ENCODE measurements at places on chromosomes 1 and 21.
A peak's percentile ranks its signal among the peaks of the same experiment; 100 is the strongest.

DNA sequence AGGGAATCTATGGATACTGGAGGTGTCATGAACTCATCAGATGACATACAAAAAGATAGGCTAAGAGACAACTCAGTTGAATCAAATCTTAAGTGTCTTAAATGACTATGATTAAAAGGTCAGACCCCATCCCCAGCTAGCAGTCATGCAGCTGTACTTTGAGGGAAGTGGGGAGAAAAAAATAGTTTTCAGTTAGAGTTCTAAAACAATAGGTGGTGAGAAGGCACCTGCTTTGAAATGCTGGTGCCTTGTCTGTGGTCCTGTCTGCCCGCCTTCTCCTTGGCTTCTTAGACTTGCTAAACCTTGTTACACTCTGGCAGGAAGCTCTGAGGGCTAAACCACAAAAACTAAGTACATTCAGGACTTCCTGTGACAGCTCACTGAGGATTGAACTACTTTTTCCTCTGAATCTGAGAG is 15.3 kb downstream of the CD2 start:
- no peak for DNase-seq

DNA sequence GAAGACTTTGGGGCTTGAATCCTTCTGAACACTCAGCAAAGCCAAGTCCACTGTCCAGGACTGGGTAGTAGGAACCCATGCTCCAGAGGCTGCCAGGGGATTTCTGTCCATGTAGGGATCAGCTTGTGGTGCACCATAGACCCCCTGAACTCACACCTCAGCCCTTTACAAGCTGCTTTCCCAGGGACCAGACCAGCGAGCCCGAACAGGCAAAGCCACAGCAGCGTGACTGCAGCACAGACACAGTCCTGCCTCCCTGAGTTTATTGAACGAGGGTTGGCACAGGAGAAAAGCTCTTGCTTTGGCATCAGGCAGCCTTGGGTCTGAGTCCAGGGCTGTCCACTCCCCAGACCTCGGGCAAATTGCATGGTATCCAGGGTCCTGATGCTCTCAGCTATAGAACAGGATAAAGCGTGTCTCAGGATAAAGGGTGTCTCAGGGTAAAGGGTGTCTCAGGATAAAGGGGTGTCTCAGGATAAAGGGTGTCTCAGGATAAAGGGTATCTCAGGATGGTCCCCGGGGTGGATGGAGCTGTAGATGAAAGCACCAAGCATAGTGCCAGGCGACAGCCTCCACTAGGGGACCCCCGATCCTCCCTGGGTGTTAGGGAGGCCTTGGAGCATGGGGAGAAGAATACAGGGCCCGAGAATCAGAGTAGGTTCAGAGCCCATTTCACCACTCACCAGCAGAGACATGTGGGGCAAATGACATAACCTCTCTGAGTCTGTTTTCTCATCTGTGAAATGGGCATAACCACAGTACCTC is 648.8 kb downstream of the NPHP4 start:
- no peak for DNase-seq

- DNase-seq = no peak
Observed at GRCh38 chr1:23366598-23366997, 3.0 kb downstream of the ZNF436 start.

- no peak for DNase-seq
Observed at GRCh38 chr1:203307641-203308126, 2.4 kb downstream of the BTG2 start.

GRCh38 chr1:193183019-193183627 is 3.3 kb downstream of the B3GALT2 start:
- DNase-seq = peak; percentile 65

- DNase-seq = no peak
Observed at GRCh38 chr1:27339213-27339612, 2.6 kb upstream of the SYTL1 start.

DNA sequence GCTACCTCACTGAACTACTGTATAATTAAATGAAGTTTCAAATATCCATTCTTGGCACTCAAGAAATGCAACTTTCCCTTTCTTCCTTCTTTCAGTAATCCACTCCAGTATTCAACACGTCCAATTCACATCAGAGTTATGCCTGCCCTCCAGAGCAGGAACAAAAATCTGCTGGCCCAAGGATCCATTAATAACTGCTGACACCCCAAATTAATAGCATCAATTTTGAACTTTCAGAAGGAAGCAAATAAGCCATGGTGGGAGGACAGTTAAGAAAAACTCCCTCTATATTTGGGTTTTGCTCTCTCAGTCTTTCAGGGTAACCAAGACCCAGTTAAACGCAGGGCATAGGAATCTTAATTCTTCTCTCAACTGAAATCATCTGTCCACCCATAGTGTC is 31.9 kb upstream of the TNFSF4 start:
- no peak for DNase-seq

- peak; percentile 82 for DNase-seq
Observed at GRCh38 chr1:15765495-15766194, 7.0 kb downstream of the FBLIM1 start.

- DNase-seq = no peak
Observed at GRCh38 chr1:168974611-168975010, 131.9 kb upstream of the ATP1B1 start.

- DNase-seq = no peak
Observed at GRCh38 chr1:152640351-152640750, 17.4 kb upstream of the LCE3A start.

GRCh38 chr1:11792106-11792505 is 13.7 kb downstream of the MTHFR start:
- DNase-seq = no peak

GRCh38 chr1:184160236-184160635 is 108.7 kb downstream of the TSEN15 start:
- no peak for DNase-seq

DNA sequence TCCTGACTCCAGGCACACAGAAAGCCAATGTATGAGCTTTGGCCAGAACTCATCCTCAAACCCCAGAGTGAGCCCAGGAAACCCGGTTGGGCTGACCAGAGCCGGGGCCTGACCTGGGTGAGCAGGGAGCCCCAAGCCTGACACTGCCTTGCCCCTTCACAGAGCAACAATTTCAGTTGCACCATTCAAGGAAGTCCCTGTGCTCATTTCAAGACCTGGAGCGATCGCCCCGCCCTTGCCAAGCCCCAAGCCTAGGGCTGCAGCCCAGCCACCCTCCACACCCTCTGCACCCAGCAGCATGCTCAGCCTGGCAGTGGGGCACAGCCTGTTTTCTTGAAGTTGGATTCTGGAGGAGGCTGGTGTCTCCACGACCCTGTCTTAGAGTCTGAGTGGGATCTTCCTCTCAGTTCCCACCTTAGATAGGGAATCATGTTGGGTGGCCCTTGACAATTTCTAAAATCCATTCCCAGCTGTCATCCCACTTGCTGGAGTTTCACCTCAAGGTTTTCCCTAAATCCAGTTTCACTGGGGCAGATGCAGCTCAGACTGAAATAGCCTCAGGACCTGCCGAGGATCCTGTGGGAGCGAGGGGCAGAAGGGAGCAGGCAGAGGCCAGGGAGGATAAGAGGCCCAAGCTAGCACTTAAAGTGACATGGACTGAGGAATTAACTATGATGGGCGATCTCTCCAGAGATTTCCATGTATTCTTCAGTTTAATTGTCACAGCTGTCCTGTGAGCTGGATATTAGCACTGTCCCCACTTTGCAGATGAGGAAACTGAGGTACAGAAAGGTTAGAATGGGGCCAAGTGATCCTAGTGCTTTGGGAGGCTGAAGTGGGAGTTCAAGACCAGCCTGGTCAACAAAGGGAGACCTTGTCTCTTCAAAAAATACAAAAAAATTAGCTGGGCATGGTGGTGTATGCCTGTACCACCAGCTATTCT is 2.5 kb downstream of the NBL1 start:
- DNase-seq = no peak

DNA sequence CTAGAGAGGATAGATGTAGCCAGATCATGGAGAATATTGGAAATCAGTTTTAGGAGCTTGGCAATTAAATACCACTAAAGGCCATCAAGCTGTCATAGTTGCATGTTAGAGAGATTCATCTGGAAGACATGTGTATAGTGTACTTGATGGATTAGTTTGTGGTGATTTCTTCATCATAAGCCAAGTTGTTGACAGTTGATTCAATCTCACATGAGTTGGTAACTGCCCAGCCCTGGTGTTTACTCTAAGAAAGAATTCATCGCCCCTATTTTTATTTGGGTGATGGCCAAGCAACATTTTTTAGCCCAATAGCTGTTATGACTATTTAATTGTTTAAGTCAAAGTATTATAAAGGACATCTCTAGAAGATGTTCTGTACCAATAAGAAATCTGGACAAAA is 737.6 kb downstream of the PLA2G4A start:
- DNase-seq = no peak

DNA sequence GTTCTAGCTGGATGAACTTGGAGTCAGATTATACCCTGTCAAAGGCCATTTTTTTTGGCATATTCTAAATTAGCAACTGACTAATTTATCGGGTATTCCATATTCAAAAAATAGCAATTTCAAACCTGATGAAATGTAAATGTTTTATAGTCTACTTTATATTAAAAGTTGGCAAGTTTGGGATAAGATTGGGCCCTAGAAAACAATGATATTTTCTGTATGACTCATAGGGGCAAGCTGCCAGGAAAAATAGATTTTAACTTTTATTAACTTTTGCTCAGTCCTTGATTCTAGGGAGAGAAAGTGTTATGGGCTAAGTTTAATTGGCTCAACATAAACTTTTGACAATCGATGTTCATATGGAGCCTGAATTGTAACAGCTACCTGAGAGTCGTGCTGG is 576.9 kb upstream of the B3GALT2 start:
- no peak for DNase-seq

DNA sequence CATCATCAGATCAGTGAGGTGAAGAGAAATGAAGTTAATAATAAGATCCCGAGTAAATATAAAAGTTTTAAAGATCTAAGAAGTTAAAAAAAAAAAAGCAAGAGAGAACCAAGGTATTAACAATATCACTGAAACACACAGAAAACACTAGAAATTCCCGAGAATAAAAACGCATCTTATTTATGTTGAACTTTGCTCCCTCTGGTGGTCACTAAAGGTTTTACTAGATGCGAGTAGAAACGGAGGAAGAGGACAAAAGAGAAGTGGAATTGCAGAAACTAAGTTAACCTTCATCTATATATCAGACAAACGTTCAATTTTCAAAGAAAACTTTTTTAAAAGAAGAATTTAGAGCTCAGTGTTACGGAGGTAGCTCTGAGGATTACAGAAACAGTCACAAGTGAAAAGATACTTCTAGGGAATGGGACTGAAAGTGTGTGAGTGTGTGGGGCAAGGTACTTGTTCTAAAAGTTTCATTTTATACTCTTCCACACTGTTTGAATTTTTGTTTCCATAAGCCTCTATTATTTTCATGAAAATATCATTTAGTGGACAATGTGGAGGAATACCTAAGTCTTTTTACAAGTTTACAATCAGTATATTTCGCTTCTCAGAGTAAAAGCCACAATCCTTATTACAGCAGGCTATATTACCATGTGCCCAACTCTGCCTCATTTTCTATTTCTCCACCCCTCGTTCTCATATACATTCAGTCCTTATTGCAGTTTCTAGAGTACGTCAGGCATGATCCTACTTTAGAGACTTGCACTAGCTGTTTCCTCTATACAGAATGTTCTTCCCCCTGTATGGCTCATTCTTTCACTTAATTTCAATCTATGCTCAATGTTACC is 19.7 kb downstream of the ACBD6 start:
- DNase-seq = peak; percentile 70
